Spinal cord (tissue), 10 donors: ENCODE measurements at places on chromosomes 7 and 10. TPM values are rescaled to one million over a fixed set of nuclear protein-coding genes. Genes with fewer than 3 reads are reported as not detected.

The ABCA13 gene
- total RNA-seq, result 5.8 TPM

DNA sequence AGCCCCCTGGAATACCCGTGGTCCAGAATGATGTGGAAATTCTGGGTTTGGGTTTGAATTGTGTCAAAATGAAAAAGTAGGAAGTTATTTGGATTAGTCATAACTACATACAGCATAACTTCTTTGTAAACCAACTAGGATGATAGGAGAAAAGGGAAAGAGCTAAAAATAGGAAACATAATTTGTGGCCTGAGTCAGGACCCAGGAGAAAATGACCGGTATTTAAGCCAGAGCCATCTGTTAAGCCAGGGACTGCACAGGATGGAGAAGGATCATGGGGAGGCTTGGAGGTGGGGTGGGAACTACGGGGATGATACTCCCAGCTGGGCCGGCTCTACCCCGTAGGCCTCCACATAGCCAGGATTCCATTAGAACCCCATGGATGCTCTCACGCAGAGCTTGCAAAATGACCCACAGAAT lies 98.6 kb downstream of the MYOF start:
- no peak for DNase-seq

The AKR1C4 gene
- not detected for total RNA-seq

The VWC2 gene
- total RNA-seq, result 2.4 TPM

DNA sequence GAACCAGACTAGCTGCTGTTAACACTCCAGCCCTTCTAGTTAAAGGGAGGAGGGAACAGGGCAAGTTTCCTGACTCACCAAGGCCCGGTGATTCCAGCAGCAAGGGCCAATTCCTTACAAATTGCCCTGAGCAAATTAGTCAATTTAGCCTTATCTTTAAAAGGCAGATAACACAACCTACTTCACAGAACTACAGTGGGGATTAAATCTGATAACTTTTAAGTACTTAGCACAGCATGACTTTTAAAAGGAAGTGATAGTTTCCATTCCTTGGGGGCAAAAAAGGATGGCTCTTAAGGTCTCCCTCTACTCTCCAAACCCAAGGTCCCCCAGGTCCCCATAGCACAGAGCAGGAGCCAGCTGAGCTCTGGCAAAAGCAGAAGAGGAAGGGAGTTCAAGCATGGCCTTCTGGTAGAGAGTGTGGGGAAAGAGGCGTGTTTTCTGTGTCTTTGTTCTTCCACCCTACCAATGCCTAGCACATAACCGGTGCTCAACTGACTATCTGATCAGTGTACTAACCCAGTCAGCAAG lies 4.0 kb downstream of the CDCA7L start:
- DNase-seq, result no peak

DNA sequence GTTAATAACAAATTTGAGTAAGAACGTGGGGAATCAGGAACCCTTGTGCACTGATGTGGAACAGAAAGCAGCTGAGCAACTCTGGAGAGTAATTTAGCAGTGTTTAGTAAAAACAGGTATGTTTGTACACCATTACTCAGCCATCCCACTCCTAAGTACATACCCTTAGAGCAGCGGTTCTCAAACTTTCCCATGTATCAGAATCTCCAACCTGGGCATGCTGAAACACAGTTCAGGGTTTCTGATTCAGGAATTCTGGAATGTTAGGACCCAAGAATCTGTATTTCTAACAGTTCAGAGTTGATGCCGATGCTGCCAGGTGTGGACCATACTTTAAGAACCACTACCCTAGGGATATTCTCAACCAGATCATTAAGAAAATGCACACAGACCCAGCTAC lies 5.1 kb downstream of the SGMS1 start:
- no peak for DNase-seq

DNA sequence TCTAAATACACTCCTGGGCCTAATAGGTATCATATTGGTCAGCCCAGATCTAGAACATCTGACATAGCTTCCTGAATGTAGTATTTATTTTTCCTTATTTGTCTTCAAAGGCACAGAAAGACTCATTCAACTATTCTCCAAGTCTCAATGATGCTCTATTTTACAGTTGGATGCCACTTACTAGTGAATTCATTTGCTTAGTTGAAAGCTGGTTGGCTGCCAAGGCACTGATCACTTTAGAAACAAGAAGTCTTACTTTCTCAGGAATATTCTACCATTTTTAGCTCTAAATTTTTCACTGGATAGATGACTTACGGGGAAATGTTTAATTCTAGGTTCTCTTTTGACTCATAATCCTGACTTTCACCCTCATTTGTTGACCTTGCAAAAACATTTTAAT lies 863.4 kb downstream of the SORCS1 start:
- peak; percentile 64 for DNase-seq

GRCh38 chr7:94649450-94649849 lies 6.5 kb downstream of the SGCE start:
- no peak for DNase-seq

DNA sequence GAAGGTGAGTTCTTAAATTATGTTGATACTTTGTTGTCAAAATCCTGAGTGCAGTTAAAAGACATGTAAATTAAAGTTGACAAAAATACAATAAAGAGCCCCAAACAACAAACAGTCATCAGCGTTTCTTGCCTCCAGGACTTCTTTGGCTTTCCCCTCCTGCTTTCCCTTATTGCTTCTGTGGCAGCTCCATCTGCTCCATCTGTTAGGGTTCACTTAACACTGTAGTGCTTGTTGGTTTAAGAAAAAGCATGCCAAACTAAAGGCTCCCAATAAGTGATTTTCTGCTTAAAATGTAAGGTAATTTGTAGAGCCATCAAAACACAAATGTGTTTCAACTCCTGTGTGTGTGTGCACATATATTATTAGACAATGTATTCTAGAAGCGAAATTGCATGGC lies 254.3 kb upstream of the GNAI1 start:
- DNase-seq, result no peak
